ENCODE measurements at places on chromosomes 1 and 21.
A peak's percentile ranks its signal among the peaks of the same experiment; 100 is the strongest.

- DNase-seq, result no peak
Measured at GRCh38 chr1:185398022-185398421, 81.0 kb upstream of the IVNS1ABP start.

DNA sequence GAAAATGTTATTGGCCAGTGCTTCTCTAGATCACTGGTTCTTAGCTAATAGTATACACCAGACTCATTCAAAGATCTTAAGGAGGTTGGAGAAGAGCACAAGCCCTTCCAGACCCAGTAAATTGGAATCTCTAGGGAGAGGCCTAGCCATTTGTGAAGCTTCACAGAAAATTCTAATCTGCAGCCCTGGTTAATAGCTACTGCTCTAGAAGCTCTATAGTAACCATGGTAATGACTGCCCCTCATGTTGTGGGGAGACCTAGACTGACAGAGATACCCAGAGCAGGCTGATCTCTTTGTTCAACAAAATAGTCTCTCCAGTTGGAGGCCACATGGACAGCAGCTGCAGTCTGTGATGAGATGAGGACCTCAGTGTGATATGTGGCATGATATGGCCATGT is 31.7 kb downstream of the ARID1A start:
- no peak for DNase-seq

- DNase-seq, result no peak
Measured at GRCh38 chr1:163664671-163665335, 343.0 kb downstream of the NUF2 start.

- DNase-seq, result peak; percentile 100
Measured at GRCh38 chr1:6245086-6245868, 1.3 kb downstream of the HES3 start.

GRCh38 chr1:185661971-185662370 is 72.2 kb upstream of the HMCN1 start:
- DNase-seq, result no peak

- no peak for DNase-seq
Measured at GRCh38 chr21:42763581-42764442, 110.4 kb downstream of the PDE9A start.

DNA sequence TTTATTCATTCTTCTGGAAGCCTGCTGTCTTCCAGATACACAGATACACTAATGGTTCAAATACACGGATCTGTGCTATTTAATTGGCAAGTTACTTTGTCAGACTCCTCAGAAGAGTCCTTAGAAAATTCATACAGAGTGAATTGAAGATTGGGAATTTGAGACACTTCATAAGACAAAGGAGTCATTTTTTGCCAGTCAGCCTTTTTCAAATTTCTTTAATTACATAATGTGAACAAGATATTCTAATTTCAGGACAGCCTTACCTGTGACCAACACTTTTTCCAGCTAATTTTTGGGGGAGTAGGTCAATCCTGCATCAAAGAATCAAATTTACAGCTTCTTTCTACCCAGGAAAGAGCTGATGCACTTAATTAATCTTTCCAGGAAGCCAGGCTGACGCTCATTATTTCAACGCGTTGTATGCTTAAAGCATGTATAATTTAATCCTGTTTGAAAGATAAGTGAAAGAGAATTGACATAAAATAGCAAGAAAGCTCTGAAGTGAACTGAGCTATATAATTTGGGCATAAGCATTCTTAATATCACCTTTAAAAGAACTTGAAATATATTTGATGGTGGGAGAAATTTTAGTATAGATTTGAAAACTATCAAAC is 12.8 kb upstream of the NRIP1 start:
- no peak for DNase-seq

DNA sequence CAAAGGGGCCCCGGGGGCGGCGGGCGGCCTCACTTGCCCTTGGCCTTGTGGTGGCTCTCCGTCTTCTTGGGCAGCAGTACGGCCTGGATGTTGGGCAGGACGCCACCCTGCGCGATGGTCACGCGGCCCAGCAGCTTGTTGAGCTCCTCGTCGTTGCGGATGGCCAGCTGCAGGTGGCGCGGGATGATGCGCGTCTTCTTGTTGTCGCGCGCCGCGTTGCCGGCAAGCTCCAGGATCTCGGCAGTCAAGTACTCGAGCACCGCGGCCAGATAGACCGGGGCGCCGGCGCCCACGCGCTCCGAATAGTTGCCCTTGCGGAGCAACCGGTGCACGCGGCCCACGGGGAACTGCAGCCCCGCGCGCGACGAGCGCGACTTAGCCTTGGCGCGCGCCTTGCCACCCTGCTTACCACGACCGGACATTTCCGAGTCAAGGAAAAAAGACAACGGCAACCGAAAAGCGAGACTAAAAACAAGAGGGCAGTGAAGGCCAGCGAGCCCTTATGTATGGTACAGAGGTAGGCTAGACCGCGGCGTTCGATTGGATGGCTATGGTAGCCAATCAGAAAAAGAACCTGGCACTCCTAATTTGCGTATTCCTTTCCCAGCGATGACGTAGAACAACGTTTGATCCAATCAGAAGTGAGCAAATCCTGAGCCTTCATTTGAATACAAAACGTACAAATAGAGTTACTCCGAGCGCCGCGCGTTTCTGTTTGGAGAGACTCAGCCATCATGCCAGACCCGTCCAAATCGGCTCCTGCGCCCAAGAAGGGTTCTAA is 29.6 kb upstream of the RNF187 start:
- peak; percentile 99 for DNase-seq

DNA sequence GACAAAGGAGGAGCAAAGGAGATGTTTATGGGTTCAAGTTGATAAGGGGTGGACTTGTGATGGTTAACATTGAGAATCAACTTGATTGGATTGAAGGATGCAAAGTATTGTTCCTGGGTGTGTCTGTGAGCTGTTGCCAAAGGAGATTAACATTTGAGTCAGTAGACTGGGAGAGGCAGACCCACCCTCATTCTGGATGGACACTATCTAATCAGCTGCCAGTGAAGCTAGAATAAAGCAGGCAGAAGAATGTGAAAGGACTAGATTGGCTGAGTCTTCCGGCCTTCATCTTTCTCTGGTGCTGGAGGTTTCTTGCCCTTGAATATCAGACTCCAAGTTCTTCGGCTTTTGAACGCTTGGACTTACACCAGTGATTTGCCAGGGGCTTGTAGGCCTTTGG is 98.7 kb upstream of the DAB1 start:
- no peak for DNase-seq
